Foreskin fibroblast (primary cell): ENCODE measurements at places on chromosomes 4 and X.

DNA sequence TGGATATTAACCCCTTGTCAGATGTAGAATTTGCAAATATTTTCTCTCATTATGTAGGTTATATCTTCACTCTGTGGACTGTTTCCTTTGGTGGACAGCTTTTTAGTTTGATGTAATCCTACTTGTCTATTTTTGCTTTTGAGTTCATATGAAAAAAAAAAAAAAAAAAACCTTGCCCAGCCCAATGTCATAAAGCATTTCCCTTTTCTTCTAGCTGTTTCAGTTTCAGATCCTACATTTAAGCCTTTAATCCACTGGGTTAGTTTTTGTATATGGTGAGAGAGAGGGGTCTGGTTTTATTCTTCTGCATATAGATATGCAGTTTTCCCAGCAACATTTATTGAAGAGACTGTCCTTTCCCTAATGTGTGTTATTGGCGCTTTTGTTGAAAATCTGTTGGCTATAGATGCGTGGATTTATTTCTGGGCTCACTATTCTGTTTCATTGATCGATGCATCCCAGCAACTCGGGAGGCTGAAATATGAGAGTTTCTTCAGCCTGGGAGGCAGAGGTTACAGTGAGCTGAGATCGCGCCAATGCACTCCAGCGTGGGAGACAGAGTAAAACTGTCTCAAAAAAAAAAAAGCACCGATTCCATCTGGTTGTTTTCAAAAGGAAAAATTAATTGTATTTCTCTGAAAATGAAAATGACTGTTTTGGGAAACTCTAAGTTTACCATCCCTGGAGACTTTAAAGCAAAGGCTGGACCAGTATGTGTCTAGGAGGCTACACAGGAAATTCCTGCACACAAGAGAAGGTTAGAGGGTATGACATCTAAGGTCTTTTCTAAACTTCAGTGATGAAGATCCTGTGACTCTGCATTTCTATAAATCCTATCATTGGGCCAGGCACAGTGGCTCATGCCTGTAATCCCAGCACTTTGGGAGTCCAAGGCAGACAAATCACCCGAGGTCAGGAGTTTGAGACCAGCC is 35.6 kb downstream of the STEEP1 start:
- peak; percentile 7 for DNase-seq

DNA sequence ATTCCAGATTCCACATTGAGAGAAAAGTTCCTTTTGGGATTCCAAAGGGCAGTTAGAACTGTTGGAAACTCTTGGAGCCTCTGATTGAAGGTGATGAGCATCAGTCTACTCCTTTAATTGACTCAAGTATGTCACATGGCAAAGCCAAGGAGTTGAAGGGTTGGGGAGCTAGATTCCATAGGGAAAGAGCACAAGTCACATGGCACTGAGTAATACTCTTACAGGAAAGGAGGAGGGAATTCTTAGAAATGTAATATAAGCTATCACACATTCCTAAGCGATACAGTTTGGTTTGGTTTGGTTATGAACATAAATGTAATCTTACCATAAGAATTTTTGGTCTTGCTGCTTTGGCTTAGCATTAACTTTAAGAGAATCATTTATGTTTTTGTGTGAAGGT is 15.7 kb downstream of the SPCS3 start:
- peak; percentile 59 for DNase-seq

GRCh38 chr4:111681751-111682150 is 463.5 kb upstream of the FAM241A start:
- no peak for DNase-seq

DNA sequence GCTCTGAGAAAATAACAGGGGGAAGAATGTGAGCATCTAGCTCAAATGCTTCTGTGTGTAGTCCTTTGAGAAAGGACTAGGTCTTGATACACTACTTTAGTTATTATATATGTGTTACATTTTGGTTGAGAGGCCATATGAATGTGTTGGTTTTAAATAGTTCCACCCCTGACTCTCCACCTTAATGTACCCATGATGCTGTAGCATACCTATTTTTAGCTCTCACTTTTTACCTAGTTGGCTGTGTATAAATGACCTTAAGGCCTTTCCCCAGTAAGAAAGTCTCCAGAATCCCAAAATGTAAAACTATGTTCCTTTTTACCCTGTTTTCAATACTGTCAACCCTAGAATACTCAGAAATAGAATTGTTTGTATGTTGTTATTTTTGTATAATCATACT is 20.0 kb upstream of the NPNT start:
- no peak for DNase-seq

DNA sequence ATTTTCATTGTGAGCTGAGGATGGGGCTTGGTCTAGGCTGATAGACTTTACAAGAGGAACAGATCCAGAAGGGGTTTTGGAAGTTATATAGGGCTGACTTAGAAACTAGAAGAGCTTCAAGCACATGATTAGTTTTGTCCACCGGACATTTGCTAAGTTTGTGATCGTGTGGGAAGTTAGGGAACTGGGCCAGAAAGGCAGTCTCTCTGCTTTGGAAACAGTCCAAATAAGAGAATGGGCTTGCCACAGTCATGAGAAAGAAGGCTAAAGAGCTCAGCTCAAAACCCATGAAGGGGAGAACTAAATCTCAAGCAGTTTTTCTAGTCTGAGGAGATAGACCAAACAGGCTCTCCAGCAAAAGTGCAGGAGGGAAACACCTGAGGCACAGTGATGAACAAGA is 67.8 kb downstream of the ZNF674 start:
- peak; percentile 2 for DNase-seq

DNA sequence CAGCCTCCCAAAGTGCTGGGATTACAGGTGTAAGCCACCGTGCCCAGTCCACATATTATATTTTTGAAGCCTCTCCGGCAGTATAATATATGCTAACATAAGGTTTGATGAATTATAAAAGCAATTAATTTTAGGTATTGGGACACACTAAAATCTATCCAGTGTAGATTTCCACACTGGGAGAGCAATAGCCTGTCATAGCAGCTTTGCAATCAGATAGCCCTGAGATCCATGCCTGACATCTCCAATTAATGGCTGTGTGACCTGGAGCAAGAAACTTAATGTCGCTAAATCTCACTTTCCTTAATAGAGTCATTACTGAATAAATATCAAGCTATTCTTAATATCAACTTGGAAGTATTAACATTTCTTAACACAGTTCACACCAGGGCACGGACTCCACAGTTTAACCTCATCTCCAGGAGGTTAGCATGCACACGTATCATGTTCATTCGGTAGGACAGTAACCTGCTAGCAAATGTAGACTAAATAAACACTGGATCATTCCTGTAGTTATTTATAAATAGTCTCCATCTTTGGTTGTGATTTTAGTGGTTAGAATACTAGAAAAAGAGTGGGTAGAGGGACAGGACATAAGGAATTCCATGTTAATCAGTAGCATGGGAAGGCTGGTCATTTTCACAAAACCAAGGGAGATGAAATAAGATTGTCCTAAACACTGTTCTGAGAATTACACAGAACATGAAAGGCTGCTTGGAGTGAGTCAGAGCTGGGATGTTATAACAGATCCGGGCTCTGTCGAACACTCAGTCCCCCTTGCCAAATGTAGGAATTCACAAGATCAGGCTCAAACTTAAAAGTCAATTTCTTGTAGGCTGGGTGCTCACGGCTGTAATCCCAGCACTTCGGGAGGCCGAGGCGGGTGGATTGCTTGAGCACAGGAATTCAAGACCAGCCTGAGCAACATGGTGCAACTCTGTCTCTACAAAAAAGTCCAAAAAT is 254.7 kb downstream of the PALLD start:
- DNase-seq, result peak; percentile 70

GRCh38 chr4:1869530-1870327 is 1.5 kb upstream of the NSD2 start:
- no peak for DNase-seq

GRCh38 chr4:13875181-13875580 is 247.7 kb upstream of the BOD1L1 start:
- DNase-seq, result no peak

- no peak for DNase-seq
Observed at GRCh38 chrX:153438532-153438931, 7.3 kb downstream of the TREX2 start.

DNA sequence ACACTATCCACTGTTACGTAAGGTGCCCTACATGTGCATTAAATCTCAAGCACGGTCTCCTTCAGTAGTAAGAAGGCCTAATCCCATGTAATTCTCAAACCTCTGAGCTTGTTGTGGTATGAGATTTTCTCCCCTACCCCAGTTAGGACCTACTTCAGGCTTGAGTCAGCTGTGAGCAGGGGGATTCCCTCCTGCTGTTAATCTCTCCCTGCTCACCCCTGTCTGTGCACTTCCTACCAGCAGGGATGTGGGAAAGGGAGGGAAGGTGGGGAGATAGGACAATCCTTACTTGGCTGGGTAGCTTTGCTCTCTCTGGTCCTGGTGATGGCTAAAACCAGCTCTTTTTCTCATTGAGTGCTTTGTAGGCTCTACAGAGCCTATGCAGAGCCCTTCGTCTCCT is 60.8 kb downstream of the PALLD start:
- DNase-seq, result no peak

DNA sequence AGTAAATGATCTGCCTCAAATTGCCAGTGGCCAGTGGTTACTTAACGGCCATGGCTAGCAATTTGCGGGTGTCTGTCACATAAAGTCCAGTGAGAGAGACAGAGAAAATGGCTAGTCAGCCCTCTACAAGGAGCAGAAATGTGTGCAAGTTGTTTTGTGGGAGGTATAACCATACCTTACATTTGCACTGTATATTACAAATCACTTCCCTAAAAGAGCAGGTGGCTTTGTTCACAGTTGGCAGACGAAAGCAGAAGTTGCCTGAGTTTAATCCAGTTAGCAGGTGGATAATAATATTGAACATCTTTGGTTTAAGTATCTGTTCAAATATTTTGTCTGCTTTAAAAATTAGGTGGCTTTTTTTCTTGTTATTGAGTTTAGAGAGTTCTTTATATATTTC is 15.6 kb downstream of the SRPX start:
- no peak for DNase-seq

DNA sequence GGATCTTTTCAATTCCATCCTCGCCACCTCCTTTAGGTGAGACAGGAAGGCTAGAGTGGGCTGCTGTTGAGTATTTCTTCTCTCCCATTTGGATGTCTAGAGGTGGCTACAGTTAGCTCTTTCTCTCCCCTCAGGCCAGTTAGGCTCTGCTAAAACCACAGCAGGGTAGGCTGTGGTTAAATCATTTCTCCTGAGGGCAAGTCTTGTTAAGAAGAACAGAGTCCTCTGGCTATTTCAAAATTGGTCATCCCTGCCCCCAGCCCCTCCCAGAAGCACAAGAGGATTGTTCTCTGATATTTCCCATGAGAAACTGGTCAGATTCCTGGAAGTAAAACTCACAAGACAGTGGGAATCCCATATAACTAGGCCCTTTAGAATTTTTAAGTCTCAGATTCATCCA is 1359.5 kb downstream of the TECRL start:
- no peak for DNase-seq

DNA sequence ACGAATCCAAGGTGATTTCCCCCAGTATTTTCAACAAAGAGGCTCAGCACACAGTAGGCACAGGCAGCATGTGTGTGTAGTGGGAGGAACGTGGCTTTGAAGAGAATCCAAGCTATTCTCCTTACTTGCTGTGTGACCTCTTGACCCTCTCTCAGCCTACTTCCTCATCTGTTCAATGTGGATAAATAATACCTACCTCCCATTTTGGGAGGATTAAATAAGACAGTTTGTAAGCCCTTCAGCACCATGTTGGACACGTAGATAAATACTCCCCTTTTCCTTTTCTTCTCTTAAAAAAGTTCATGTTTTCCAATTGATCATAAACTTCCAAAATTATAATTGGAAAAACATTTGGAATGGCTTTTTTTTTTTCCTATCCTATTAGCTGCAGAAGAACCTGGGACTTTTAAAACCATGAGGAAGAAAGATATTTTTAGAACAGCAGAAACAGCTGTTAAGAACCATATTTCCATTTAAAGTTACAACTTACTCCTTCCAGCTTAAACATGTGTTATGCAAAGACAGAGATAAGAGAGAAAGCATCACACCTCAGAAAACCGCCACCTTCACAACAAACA is 56.1 kb upstream of the TMEM131L start:
- DNase-seq, result peak; percentile 42

DNA sequence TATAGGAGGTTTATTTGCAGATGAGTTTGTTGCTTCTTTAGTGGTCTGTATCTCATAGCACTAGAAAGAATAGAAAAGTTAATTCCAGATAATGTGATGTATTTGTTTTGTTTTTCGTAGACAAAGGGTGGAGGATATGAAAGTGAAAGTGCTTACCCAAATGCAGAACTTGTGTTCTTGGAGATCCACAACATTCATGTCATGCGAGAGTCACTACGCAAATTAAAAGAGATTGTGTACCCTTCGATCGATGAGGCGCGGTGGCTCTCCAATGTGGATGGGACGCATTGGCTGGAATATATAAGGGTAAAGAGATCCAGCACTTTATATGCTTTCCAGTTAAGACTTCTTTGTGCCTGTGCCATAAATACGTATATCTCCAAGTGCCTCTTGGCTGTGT is 43.3 kb downstream of the MTMR1 start:
- DNase-seq, result no peak

DNA sequence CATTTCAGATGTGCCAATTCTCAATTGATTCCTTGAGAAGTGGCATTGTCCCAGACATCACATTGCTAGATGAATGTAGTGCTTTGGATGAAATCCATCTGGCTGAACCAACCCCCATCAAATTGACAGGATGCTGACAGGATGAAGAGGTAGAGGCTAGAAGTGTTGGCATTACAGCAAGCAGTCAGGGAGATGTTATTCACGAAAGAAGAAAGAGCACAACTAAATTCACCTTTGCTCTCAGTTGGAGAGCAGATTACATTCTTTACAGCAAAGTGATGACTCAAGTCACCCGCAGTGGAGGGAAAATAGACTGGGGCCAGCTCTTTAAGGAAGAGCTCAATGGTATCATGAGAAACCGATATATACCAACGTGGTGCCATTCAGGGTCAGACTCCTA is 259.6 kb downstream of the C4orf33 start:
- DNase-seq, result no peak

DNA sequence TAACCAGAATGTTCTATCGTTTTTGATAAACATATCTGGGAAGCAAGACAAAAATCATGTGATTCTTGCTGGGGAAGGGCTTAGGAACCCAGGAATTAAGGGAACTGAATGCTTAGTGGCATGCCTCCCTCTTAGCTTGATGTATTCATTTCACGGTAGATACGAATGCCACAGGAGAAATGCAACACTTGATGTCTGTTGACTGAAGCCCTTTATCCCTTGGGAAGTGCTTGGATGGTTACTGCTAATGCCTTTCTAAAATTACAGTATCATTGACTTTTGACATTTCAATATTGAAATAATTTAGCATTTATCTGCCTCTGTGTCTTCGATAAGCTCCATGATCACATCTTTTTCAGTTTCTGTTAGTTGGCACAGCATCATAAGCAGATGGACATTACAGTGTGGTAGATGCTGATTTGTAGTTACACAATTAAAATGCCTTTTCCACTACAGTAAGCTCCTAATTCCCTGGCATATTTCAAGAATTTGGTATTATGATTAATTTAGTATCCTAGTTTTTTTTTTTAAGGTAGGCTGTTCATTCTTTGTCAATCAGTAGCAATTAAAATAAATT is 226.7 kb downstream of the ARHGAP10 start:
- DNase-seq, result no peak

- no peak for DNase-seq
Observed at GRCh38 chr4:78345237-78345636, 206.3 kb upstream of the ANXA3 start.

- DNase-seq, result peak; percentile 72
Observed at GRCh38 chr4:76087007-76087769, 12.7 kb downstream of the ART3 start.

- peak; percentile 71 for DNase-seq
Observed at GRCh38 chr4:19831644-19832285, 419.9 kb upstream of the SLIT2 start.

GRCh38 chr4:106687026-106687425 is 318.4 kb upstream of the GIMD1 start:
- peak; percentile 21 for DNase-seq
